ENCODE measurements at places on chromosomes 7 and 10.

- no peak for DNase-seq
Observed at GRCh38 chr7:85749696-85750453, 563.0 kb upstream of the SEMA3D start.

DNA sequence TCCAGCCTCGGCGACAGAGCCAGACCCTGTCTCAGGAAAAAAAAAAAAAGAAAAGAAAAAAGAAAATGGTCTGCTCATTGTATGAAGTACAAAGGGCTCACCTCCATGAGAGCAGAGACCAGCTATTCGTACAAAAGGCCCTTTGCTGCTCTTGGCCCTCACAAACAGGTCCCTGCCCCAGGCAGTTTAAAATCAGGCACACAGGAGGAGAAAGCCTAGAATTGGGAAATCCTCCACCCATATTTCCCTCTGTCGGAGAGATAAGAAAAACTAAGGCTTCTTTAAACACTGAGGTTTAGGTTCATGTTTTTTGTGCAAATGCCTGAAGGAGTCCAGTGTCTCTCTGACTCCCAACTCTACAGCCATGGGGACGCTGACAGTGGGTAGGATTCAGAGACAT lies 15.1 kb downstream of the GNA12 start:
- no peak for DNase-seq

DNA sequence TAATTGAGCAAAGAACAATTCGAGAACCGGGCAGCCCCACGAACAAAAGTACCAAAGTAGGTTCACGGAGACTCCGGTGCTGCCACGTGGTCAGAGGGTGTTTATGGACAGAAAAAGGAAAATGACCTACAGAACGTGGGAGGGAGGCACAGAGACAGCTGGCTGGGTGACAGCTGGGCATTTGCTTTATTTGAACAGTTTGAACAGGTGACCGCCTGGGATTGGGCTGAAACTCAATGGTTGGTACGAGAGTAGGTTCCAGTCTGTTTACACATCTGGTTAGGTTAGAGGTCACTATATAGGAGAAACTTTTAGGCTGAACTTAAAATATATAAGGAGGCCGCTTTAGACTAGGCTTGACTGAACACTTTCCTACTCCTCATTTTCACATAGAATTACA lies 50.6 kb upstream of the CELF2 start:
- no peak for DNase-seq

GRCh38 chr7:29818308-29818707 lies 12.0 kb downstream of the WIPF3 start:
- DNase-seq, result no peak

DNA sequence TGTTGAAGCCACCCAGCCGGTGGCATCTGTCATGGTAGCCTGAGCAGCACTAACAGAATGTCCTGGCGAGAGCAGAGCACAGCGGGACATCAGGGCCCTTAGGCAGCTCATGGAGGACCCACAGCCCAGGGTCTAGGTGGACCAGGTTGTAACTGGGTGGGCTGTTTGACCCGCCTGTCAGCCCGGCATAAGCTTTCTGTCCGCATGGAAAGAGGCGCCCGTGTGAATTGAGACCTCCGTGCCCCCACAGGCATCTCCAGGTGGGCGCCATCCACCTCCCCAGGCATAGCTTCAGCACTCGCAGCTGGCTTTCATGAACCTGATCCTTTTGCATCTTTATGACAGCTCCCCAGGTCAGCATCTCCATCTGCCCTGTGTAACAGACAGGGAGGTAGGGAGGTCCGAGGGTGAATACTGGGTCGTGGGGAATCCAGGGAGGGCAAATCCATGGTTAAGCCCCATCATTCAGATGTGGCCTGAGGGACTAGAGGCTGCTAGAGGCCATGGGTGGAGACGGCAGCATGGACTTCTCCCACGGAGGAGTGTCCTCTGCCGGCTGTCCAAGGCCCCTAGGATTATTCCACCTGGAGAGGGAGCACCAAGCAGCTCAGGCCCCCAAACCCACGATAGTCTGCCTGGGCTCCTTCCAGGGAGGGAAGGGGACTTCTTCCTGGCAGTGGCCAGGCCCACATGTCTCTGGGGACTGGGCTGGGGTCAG lies 371.6 kb upstream of the MKI67 start:
- DNase-seq, result no peak

DNA sequence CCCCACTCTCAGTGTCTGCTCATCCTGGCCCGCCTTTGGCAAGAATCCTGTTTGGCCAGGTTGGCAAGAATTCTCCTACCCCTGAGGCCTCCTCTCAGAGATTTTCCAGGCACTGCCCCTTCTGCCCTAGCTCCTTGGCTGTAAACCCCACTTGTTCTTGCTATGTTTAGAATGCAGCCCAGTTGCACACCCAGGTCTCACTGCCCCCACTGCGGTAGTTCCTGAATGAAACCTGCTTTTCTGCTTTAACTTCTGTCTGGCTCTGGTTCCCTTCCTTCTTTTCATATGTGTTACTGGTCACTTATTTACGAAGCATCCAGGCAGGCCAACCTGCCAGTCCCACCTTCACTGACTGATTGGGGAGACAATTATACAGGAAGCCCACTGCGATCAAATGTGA lies 576.9 kb downstream of the GLRX3 start:
- DNase-seq, result no peak

GRCh38 chr10:44042075-44042770 lies 342.7 kb downstream of the CXCL12 start:
- DNase-seq, result no peak

DNA sequence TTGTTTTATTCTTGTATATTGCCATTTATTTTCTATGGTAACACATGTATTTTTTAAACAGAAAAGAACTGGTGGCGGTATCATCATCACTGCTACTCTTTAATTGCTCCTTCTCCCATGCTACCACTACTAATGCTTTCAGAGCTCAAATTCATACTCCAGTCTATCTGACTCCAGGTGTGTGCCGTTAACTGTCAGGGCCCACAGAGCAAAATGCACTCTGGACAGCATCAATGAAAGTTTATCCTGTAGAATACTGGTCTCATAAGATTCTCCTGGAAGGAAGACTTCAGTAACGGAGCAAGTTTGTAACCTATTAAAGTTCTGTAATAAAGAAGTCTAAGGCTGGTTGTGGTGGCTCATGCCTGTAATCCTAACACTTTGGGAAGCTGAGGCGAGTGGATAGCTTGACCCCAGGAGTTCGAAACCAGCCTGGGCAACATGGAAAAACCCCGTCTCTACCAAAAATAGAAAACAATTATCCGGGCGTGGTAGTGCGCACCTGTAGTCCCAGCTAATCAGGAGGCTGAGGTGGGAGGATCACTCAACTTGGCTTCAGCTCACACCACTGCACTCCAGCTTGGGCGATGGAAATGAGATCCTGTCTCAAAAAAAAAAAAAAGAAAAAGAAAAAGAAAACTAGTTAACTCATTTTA lies 18.4 kb downstream of the ZNRF2 start:
- DNase-seq, result no peak

DNA sequence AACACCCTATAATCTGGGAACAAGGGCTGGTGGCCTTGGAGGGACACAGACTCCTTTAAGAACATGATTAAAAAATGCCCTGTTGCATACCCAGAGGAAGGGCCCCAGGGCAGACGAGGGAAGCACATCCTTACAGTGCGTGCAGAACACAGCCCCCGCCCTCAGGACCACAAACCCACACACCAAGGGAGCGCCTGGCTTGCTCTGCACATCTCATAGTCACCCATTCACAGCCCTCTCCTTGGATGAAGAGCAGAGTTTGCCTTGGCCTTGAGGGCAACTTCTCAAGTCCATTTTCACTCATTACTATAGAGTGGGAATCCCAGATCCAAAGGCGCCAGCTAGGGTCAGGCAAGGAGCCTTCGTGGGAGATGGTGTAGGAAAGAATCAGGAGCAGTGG lies 6.3 kb upstream of the VSIR start:
- DNase-seq, result no peak

GRCh38 chr10:112580267-112580666 lies 133.3 kb downstream of the VTI1A start:
- DNase-seq, result no peak

DNA sequence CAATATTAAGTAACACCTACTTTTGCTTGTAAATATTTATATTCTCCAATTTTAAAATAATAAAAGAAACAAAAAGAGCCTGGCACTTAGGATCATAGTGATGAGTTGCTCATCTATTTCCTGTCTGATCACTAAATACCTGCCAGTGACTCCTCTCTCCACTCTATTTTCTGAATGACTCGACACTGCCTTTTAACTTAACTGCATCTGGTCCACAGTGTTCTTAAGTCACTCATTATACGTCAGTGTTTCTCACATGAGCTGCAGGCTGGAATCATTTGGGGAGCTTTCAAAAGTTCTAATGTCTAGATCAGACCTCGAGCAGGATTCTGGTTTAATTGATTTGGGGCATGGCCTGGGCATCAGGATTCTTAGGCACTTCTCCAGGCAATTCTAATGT lies 78.0 kb upstream of the AGBL3 start:
- no peak for DNase-seq

GRCh38 chr7:155584261-155584660 lies 37.9 kb upstream of the CNPY1 start:
- DNase-seq, result no peak

GRCh38 chr10:75408911-75409885 lies 7.6 kb upstream of the ZNF503 start:
- no peak for DNase-seq

GRCh38 chr10:47400251-47400650 lies 16.2 kb upstream of the ZNF488 start:
- DNase-seq, result no peak

DNA sequence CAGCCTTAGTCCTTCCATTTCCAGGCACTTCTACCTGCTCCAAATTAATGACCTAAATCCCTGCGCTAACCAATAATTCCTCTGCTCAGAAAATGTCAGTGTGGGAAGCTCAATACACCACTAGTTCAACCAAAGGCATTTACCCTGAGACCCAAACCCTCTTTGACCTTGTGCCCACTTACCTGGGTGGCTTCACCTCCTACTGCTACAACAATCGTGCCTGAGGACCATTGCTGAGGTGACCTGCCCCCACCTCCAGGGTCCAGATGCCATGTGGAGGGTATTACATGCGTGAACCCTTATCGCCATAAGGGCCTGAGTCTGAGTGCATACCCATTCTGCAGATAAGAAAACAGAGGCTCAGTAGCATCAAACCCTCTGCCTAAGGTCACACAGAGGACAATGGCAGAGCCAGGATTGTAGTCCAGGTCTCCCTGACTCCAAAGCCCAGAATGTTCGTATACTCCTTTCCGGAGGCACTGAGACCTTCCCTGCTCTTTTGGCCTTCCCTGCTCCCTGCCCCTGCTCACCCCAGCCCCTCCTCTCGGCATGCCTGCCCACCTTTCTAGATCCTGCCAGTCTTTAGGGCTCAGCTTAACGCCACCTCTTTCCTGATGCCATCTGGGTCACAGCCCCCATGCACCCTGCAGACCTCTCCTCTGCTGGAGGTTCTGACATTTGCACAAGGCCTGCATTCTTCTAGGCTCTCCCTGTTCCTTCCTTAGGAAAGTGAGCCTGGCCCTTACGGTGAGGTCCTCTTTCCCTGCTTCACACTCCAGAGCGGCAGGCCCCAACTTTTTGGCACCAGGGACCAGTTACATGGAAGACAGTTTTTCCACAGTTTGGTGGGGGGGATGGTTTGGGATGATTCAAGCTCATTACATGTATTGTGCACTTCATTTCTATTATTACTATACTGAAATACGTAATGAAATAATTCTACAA lies 94.9 kb downstream of the CHST15 start:
- DNase-seq, result no peak

GRCh38 chr7:15602236-15602635 lies 40.4 kb upstream of the AGMO start:
- no peak for DNase-seq

GRCh38 chr7:91636129-91636724 lies 244.3 kb downstream of the MTERF1 start:
- DNase-seq, result no peak

GRCh38 chr7:8353991-8354390 lies 79.4 kb upstream of the NXPH1 start:
- DNase-seq, result no peak

- no peak for DNase-seq
Observed at GRCh38 chr7:77202481-77202976, 2.9 kb upstream of the FGL2 start.

DNA sequence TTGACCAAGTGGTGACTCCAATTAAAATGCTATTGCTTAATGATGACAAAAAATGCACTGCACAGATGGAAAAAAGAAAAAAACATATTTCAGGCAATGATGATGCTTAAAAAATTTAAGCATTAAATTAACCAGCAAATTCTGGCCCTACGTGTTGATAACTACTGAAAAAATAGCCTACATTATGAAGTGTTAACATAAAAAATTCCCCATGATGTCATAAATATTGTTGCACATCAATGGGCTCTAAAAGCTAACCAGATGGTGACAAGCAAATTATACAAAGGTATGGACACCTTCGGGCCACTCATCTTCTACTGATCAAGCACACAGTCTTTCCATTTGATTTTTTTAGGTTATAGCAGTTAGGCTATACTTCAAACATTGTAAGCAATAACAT lies 267.4 kb downstream of the PARD3 start:
- no peak for DNase-seq

GRCh38 chr10:96387601-96388000 lies 28.8 kb upstream of the OPALIN start:
- no peak for DNase-seq

GRCh38 chr10:44949915-44950314 lies 9.7 kb upstream of the RASSF4 start:
- no peak for DNase-seq

GRCh38 chr10:129085811-129086210 lies 381.2 kb upstream of the MGMT start:
- no peak for DNase-seq

DNA sequence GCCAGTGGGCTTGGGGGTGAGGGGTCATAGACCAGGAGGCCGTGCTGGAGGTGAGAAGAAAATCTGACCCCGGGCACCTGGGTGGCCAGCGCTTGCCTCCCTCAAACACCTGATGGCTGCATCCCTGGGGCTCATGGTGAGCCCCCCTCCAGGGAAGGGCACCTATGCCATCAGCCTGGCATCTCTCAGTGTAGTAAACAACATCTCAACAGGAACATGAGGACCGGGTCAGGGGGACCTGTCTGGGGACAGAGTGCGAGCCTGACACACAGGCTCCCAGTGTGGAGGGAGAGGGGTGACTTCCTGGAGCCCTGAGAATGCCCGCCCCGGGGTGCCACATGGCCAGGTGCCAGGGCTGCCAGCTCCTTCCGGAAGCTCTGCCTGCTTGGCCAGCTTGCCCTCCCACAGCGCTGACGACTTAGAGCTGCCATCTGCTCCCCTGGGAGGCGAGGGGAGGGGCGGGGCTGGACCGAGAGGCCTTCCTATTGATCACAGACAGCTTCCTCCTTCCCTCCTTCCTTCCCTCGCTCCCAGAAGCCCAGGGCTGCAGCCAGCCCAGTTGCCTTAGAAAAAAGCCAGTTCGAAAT lies 12.3 kb downstream of the STX1A start:
- DNase-seq, result no peak

DNA sequence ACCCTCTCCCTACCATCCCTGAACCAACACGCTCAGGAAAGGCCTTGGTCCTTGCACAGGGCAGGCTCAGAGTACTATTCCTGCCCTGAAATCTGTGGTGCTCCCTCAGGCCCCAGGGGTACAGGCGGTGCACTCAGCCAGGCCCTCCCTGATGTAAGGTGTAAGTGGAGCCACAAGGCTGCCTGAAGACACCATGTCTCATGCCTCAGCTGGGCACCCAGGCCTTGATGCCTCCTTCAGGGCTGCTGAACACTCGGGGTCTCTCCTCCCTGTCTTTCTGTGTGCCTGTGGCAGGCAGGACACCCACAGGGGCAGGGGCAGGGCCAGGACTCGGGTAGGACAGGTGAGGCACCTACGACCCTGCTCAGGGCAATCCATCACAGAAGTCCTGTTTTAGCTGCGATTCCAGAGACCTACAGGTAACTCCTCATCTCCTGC lies 22.9 kb upstream of the ANTXRL start:
- no peak for DNase-seq

Data from esophagus squamous epithelium (tissue), 5 donors.